ENCODE measurements at places on chromosomes 3 and 15. TPM values are rescaled to one million over a fixed set of nuclear protein-coding genes. Genes with fewer than 3 reads are reported as not detected.

The LARP6 gene
- total RNA-seq, result 17.5 TPM

The CLDN1 gene
- 37.8 TPM for total RNA-seq

DNA sequence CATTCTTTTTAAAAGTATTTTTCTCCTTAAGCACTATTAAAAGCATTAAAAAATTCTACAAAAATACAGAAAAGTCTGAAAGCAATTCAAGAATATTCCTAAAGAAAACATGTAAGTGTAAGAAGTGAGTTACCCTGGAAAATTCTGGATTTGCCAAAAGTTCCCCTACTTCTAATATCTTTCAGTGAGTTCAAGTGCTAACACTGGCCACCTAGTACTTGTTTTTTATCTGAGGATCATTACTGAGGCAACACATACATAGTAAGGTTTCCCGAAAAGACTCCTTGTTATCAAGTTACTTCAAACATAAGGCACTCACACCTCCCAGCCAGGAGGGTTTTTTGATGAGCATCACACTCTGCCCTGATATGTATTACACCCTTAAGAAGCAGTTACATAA, 158.4 kb downstream of the TIGIT start:
- peaks cover 30% of the 10 kb centered on the region for H3K4me1 ChIP-seq
- H3K4me3 ChIP-seq, result peak overlapping the region; percentile 30
- H3K36me3 ChIP-seq, result no peaks in the 10 kb centered on the region
- no peak for DNase-seq

DNA sequence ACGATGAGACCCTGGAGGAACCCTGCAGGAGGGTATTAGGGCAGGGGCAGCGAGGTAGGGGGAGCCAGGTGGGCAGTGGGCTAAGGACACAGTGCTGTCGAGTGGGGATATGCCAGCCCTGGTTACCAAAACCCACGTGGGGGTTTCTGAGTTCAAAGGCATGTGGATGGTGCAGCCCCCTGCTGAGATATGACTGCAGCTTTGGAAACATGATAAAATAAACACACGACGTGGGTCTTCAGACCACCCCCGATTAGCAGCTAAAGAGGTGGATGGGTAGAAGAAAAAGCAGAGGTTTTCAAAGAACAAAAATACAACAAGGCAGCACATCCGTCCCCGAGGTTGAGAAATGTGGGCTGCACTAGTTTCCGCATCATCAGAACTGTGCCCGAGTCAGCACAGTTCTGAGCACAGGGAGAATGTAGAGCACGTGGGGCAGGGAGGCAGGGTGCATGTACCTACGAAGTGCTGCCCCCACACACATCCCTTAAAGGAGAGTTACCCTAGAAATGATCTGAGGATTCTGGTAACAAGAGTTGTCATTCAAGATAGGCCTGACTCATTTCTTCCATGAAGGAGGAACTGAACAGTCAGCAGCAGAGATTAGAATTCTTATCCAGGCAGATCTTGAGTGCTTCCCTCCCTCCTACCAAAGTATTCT, 121.3 kb downstream of the RPLP1 start:
- DNase-seq, result no peak
- peaks cover 6% of the 10 kb centered on the region for H3K36me3 ChIP-seq
- H3K4me3 ChIP-seq, result no peak overlapping the region
- H3K27ac ChIP-seq, result no peak overlapping the region

GRCh38 chr3:51681453-51681852, 10.4 kb downstream of the TEX264 start:
- peaks cover 4% of the 10 kb centered on the region for H3K36me3 ChIP-seq
- no peak overlapping the region for H3K4me3 ChIP-seq
- H3K27ac ChIP-seq, result no peak overlapping the region
- H3K27me3 ChIP-seq, result no peaks in the 10 kb centered on the region
- H3K4me1 ChIP-seq, result no peaks in the 10 kb centered on the region
- no peak for DNase-seq

The SPATA16 gene
- 0.64 TPM for total RNA-seq

The ITPKA gene
- total RNA-seq, result 0.89 TPM

The COMMD4 gene
- 95.6 TPM for total RNA-seq

DNA sequence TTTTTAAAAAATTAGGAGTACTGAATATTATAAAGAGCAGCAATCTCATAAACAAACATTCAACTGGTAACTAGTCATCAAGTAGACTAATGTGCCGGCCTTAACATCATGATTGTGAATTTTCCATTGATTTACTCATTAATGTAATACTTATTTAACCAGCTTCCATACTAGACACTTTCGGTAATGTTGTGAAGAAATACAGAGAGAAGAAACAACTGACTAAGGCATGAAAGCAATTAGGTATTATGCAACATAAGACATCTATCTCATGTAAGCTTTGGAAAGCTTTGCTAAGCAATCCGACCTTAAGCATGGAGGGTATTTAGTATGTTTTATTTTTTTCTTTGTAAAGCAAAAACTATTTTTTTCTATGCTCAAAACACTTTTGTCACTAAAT, 108.0 kb downstream of the IL1RAP start:
- H3K27ac ChIP-seq, result no peak overlapping the region
- no peak for DNase-seq
- no peak overlapping the region for H3K4me3 ChIP-seq
- no peaks in the 10 kb centered on the region for H3K27me3 ChIP-seq
- peaks cover 38% of the 10 kb centered on the region for H3K4me1 ChIP-seq
- peaks cover 12% of the 10 kb centered on the region for H3K36me3 ChIP-seq

DNA sequence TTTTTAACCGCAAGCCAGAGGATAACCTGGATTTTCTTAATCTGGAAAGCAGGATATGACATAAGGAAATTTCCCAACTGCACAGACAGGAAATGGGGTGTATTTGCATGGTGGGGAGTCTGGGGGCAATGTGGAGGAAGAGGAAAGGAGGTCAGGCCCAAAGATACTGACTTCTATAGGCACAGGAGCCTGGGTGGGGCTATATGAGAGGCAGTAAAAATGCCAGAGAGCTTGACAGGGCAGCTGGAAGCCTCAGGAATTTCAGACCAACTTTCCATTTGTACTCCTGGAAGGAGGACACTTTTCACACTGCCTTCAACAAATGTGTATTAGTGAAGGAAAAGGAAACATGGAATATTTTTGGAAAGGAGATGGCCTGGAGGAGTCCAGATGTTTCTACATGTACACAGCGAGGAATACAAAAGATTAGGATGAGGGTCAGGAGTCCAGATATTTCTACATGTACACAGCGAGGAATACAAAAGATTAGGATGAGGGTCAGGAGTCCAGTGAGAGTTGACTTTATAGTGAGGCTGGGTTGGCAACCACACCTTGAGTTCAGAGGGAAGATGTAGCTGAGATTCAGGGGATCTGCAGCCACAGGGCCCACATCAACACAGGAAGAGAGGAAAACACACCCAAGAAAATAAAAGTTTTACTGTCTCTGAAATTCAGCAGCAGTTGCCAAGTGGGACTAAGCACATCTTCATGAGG, 111.9 kb upstream of the PTPRG start:
- no peak overlapping the region for H3K4me3 ChIP-seq
- no peak overlapping the region for H3K27ac ChIP-seq
- H3K4me1 ChIP-seq, result peaks cover 4% of the 10 kb centered on the region
- DNase-seq, result no peak

GRCh38 chr15:79035111-79035601, 55.4 kb downstream of the RASGRF1 start:
- no peak for DNase-seq
- peaks cover 24% of the 10 kb centered on the region for H3K27me3 ChIP-seq
- H3K4me1 ChIP-seq, result no peaks in the 10 kb centered on the region
- H3K36me3 ChIP-seq, result no peaks in the 10 kb centered on the region
- H3K27ac ChIP-seq, result no peak overlapping the region
- H3K4me3 ChIP-seq, result no peak overlapping the region

- H3K27me3 ChIP-seq, result no peaks in the 10 kb centered on the region
- H3K4me1 ChIP-seq, result peaks cover 10% of the 10 kb centered on the region
- H3K4me3 ChIP-seq, result no peak overlapping the region
- no peak for DNase-seq
- H3K27ac ChIP-seq, result no peak overlapping the region
- no peaks in the 10 kb centered on the region for H3K36me3 ChIP-seq
These were observed 28.0 kb downstream of the LSM3 start for GRCh38 chr3:14206548-14207177.

GRCh38 chr3:178950676-178951075, 120.9 kb downstream of the ZMAT3 start:
- H3K27ac ChIP-seq, result no peak overlapping the region
- no peak overlapping the region for H3K4me3 ChIP-seq
- peaks cover 4% of the 10 kb centered on the region for H3K27me3 ChIP-seq
- no peak for DNase-seq
- no peaks in the 10 kb centered on the region for H3K36me3 ChIP-seq

All from progenitor cell of endocrine pancreas (in vitro differentiated cells).